Urothelium cell line (cell line): ENCODE measurements at places on chromosomes 6 and 20.

- DNase-seq: no peak
Measured at GRCh38 chr6:159463119-159463829, 229.8 kb downstream of the SOD2 start.

DNA sequence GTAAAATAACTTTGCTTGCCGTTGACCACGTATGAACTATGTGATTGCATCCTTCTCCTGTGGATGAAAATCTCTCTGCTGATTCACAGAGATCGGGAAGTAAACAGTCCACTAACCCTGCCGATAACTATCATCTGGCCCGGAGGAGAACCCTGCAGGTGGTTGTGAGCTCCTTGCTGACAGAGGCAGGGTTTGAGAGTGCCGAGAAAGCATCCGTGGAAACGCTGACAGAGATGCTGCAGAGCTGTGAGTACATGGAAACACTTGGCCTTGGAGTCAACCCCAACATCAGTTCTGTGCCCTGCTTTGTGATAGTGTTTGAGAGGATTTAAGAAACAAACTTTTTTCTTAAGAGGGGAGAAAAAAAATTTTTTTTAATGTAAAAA is 937 bp downstream of the TAF8 start:
- no peak for DNase-seq

DNA sequence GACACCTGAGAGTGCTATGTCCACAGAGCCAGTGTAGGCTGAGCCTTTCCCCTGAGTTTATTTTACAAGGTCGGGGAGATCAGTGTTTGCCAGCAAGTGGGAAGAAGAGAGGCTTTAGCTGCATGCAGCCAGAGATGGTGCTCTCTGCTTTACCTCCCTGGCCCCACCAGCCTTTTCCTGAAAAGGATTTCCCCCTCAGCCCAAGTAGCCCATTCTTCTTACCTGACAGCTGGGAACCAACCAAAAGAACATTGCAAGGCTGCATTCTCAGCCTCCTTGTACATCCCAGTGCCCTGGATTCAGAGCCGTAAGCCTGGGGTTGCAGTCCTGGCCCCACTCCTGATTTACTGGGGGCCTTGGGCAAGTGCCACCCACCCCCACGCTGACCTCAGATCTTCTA is 16.9 kb downstream of the SNPH start:
- DNase-seq: no peak

DNA sequence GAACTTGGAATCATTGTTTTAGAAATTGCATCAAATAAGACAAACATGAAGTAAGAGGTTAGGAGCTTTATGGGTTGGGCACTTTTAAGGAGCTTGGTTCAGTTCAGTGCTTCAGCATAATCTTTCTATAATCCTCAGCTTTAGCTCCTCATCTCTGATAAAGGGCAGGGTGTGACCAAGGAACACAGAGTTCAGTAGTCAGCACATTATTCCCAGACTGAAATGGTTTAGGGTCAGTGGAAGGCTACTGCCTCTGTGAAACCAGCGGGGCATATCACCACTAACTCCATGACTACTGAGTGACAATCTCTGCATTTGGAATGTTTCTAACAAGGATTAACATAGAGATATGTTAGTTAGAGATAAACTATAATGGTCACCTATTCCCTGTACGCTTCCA is 36.9 kb downstream of the CRYBG1 start:
- DNase-seq: no peak

- no peak for DNase-seq
Measured at GRCh38 chr6:24441599-24441904, 38.8 kb downstream of the MRS2 start.

- no peak for DNase-seq
Measured at GRCh38 chr6:40714143-40714542, 127.0 kb upstream of the LRFN2 start.

GRCh38 chr6:148974351-148974750 is 227.5 kb downstream of the UST start:
- DNase-seq: no peak

DNA sequence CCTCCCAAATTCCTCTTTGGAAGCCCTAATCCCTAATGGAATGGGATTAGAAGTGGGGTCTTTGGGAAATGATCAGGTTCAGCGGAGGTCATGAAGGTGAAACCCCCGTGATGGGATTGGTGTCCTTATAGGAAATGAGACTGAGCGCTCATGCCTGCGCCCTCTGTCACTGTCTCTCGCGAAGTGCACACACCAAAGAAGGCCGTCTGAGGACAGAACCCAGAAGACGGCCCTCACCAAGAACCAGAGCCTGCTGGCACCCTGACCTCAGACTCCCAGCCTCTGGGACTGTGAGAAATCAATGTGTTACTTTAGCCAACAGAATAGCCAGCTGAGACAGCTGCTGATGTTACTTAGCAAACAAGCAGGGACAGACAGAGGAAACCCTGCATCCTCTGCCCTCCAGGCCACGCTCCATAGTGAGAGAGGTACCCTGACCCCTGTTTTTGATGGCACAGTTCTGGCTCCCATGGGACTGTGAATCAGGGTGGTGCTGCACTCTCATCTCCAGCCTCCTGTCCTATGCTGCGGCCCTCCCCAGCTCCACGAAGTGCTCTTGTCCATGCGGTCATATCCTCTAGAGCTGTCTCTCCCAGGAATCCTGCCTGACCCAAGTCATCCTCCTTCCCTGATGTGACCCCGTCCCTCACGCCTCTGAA is 369.3 kb downstream of the ZFAND3 start:
- no peak for DNase-seq

- no peak for DNase-seq
Measured at GRCh38 chr20:14434384-14435136, 97.1 kb upstream of the FLRT3 start.

DNA sequence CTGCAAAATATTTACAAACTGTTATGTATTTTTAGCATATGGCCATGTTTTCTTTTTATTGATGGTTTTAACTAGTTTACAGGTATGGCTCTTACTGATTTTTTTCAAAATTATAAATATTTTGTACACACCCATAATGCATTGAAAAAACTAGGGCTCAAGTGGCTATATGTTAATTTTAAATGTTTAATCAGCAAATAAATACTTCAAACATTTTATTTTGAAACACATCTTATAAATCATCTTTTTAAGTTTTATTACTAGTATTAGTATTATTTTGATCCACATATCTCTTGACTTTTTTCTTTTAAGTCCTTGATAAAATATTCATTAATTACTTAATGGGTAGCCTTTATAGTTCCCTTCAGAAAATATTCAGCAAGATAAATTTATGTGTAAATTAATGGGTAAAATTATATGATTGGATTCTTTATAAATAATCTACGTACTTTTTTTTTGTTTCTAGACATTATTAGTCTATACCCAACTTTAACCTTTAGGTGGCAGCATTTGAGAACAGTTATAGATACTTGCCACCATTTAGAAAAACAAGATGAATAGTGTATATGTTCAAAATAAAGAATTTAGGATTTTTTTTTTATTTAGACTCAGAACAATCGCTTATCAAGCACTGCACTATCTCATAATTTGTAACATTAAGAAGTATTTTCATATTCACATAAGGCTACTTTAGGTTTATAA is 241.9 kb downstream of the ADGRB3 start:
- no peak for DNase-seq

DNA sequence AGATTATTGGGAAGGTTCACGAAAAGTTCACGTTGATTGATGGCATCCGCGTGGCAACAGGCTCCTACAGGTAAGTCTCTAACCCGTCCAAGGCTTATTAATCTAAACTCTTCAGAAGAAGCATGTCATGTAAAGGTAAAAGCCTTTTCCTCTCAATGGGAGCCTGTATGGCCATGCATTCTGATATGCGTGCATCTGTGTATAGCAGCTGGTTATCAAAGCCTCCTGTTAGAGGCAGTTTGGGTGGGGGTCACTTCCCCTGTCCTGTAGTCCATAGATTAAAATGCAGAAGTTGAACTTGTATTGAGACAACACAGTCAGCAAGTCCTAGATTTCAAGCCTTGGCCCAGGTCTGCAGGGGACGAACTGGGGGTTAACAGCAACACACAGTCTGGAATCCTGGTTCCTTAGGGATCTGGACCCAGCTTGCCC is 14.2 kb upstream of the DHX35 start:
- no peak for DNase-seq

DNA sequence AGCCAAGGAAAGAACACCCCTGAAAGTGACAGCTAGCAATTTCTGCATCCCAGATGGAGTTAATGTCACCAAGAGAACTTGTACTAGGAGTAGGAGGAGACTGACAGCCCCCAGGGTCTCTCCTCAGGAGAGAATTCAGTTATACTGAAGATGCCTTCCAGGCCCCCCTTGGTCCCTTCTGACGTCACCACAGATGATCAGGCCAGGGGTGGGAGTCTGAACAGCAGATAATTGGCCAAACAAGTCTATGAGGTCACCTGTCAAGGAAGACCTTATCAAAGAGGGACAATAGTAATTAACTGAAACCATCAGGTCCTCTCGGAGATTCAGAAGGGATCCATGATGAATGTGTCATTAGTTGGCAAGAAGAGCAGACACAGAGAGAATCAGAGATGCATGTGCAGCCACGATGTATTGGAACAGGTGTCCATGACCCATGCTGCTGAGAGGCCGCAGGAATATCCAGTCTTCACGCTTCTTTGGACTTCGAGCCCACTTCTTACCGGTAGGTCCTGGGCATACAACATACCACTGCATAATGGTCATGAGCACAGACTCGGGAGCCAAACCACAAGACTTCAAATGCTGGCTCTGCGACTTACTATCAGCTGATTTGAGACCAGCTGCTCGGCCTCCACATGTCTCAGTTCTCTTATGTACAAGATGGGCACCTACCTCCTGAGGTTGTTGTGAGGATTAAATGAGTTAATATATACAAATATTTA is 10.2 kb downstream of the TRIM10 start:
- DNase-seq: no peak

DNA sequence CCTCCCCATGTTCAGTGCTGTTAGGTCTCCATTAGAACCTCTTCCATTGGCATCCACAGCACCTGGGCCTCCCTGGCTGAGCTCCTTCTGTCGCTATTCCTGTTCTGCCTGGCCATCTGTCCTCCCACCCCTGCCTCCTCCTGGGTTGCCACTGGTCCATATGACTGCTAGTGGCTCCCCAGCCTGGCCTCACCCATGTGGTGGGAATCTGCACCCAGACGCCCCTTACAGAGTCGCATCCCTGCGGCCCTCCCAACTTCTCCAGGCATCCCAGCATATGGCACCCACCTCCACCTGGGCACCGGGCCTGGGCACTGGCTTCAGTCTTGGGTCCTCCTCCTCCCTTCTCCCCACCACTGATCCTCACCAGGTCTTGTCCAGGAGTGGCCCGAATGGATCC is 7.7 kb downstream of the CDC25B start:
- DNase-seq: no peak

- no peak for DNase-seq
Measured at GRCh38 chr6:133594652-133595110, 294.2 kb upstream of the TCF21 start.

DNA sequence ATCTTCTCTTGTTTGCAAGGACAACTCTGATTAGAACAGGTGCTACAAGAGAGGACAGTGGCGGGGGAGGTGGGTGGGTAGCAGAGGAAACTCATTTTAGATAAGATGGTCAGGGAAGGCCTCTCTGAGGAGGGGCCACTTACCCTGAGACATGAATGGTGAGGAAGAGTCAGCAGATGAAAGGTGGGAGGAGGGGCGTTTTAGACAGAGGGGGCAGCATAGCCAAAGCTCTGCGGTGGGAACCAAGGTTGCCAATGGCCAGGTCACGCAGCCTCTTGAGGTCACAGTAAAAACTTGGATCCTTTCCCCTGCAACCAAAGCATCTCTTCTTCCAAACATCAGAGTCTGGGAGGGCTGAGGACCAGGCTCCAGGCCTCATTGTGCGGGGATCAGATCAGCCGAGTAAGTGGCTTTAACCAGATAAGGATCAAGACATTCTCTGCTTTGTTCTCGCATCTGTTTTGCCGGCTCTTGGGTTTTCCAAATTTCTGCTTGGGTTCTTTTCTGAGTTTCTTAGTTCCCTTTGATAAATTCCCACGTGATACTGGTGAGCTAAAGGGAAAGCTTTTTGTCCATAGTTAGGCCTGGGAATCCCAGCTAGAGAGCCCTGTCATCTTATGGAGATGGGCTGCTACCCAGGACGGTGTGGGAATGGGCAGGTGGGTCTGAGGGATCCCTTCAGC is 5.5 kb upstream of the CD40 start:
- DNase-seq: no peak

GRCh38 chr6:24709014-24709711 is 9.8 kb downstream of the C6orf62 start:
- DNase-seq: no peak

DNA sequence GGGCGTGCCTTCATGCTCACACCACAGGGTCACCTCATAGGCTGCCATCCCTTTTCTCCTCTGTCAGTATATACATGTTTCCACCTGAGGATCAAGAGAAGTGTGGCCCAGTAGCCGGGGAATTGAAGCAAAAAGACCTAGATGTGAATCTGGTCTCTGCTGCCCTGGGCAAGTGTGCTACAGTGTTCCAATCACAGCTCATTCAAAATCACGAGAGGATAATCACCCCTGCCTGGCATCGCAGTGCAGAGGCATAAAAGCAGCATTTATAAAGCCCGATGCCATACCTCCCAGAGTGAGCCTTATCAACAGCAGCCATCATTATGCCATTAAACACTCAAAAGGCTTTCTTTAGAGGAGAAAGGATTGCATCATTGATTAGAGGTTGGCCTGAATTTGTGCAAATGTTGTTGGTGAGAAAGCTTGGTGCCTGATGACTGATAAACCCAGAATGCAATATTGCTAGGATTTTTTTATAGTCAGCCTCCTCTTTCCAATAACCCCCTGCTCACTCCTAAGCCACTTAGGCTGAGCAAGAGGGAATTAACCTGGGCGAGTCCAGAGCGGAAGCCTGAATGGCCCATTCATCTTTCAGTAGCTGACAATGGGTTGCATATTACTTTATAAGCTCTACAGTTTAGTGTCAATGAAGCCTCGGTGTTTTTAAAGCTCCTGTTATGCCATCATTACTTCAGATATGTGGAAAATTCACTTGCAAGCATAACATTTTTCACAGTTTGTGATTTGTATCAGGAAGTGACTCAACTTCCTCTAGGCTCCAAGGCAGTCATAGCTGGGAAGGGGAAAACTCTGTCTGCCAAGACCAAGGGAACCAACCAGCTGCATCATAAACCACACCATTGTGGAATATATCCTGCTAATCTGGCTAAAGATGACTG is 92.5 kb upstream of the NXT1 start:
- DNase-seq: peak; percentile 54

GRCh38 chr6:1496836-1497760 is 107.7 kb downstream of the FOXF2 start:
- no peak for DNase-seq

GRCh38 chr6:145530454-145530853 is 204.9 kb downstream of the EPM2A start:
- no peak for DNase-seq

GRCh38 chr6:89117211-89118108 is at the start of gene SRSF12:
TSS of gene SRSF12 (minus strand) at chr6:89118071. CDS start at chr6:89117887, 184 bp downstream.
- DNase-seq: peak; percentile 62
